ENCODE measurements at places on chromosomes 4 and X. TPM values are rescaled to one million over a fixed set of nuclear protein-coding genes. Genes with fewer than 3 reads are reported as not detected.

The KCNE5 gene
- 0.06 TPM for polyA plus RNA-seq

The MAP7D2 gene
- polyA plus RNA-seq = 0.16 TPM

The MAGEA10 gene
- not detected for polyA plus RNA-seq

The XG gene
- 10.0 TPM for polyA plus RNA-seq

The TMEM255A gene
- 0.10 TPM for polyA plus RNA-seq

The FAM9A gene
- not detected for polyA plus RNA-seq

The MOB1B gene
- 2.8 TPM for polyA plus RNA-seq

The DGKK gene
- not detected for polyA plus RNA-seq

The MAGEC2 gene
- not detected for polyA plus RNA-seq

The CXCL5 gene
- 0.14 TPM for polyA plus RNA-seq

The WDR1 gene
- polyA plus RNA-seq = 170 TPM
